ENCODE measurements at places on chromosomes 5 and 9.

DNA sequence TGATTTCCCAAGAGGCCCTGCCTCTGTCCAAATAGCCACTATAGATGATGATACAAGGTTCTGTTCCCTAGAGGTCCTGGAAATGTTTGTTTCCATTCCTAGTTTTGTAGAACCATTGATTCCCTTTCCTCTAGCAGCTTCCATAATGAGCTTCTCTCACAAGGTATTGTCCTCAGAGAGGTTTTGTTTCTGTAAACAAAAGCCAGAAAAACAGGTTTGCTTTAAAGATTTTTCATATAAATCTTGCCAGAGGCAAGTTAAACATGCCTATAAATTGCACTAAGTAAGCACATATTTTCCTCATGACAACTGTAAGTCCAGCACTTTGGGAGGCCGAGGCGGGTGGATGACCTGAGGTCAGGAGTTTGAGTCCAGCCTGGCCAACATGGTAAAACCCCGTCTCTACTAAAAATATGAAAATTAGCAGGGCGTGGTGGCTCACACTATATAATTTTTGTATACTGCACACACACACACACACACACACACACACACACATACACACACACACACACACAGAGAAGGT lies 1787.7 kb downstream of the EFNA5 start:
- H3K27me3 ChIP-seq = no peaks in the 10 kb centered on the region
- H3K4me3 ChIP-seq = no peak overlapping the region
- H3K36me3 ChIP-seq = no peaks in the 10 kb centered on the region
- no peak overlapping the region for H3K27ac ChIP-seq

- no peak overlapping the region for H3K4me3 ChIP-seq
- H3K4me1 ChIP-seq = no peaks in the 10 kb centered on the region
- H3K27me3 ChIP-seq = peaks cover 19% of the 10 kb centered on the region
- DNase-seq = peak; percentile 83
- H3K27ac ChIP-seq = no peak overlapping the region
- no peaks in the 10 kb centered on the region for H3K36me3 ChIP-seq
Observed at GRCh38 chr5:171801-172331, 19.4 kb upstream of the LRRC14B start.

- H3K4me3 ChIP-seq = no peak overlapping the region
- H3K4me1 ChIP-seq = no peaks in the 10 kb centered on the region
- DNase-seq = no peak
- H3K27me3 ChIP-seq = no peaks in the 10 kb centered on the region
- no peak overlapping the region for H3K27ac ChIP-seq
Observed at GRCh38 chr9:137107312-137107921, 7.1 kb downstream of the DPP7 start.

- H3K36me3 ChIP-seq = no peaks in the 10 kb centered on the region
- H3K27ac ChIP-seq = no peak overlapping the region
- H3K27me3 ChIP-seq = no peaks in the 10 kb centered on the region
- H3K4me3 ChIP-seq = no peak overlapping the region
- H3K4me1 ChIP-seq = no peaks in the 10 kb centered on the region
Observed at GRCh38 chr9:18361646-18362045, 112.3 kb upstream of the ADAMTSL1 start.

GRCh38 chr5:94784536-94785505 lies 166.4 kb downstream of the SLF1 start:
- H3K36me3 ChIP-seq = no peaks in the 10 kb centered on the region
- no peaks in the 10 kb centered on the region for H3K4me1 ChIP-seq
- no peaks in the 10 kb centered on the region for H3K27me3 ChIP-seq
- H3K4me3 ChIP-seq = no peak overlapping the region
- no peak overlapping the region for H3K27ac ChIP-seq

GRCh38 chr5:95042037-95042436 lies 242.9 kb downstream of the MCTP1 start:
- H3K36me3 ChIP-seq = no peaks in the 10 kb centered on the region
- H3K4me1 ChIP-seq = no peaks in the 10 kb centered on the region
- H3K27ac ChIP-seq = no peak overlapping the region
- H3K27me3 ChIP-seq = no peaks in the 10 kb centered on the region
- no peak for DNase-seq

DNA sequence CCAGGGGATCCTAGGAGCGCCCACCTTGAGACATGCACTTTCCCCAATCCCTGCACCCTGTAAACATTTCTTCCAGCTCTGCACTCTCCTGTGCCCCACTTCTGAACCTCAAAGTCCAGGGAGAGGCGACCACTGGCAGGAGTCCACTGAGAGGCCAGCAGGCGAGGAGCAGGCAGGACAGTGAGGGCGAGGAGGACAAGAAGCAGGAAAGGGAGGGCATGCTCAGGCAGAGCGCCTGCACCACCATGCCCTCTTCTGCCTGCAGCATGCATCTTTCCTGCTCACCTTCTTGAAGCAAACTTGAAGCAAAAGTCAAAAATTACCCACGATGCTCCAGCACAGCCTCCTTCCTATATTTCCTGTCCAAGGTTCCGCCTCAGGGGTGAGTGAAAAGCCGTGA lies 10.1 kb downstream of the ARSB start:
- no peak for DNase-seq
- H3K36me3 ChIP-seq = no peaks in the 10 kb centered on the region
- peaks cover 21% of the 10 kb centered on the region for H3K4me1 ChIP-seq
- H3K4me3 ChIP-seq = no peak overlapping the region
- H3K27me3 ChIP-seq = no peaks in the 10 kb centered on the region
- no peak overlapping the region for H3K27ac ChIP-seq

DNA sequence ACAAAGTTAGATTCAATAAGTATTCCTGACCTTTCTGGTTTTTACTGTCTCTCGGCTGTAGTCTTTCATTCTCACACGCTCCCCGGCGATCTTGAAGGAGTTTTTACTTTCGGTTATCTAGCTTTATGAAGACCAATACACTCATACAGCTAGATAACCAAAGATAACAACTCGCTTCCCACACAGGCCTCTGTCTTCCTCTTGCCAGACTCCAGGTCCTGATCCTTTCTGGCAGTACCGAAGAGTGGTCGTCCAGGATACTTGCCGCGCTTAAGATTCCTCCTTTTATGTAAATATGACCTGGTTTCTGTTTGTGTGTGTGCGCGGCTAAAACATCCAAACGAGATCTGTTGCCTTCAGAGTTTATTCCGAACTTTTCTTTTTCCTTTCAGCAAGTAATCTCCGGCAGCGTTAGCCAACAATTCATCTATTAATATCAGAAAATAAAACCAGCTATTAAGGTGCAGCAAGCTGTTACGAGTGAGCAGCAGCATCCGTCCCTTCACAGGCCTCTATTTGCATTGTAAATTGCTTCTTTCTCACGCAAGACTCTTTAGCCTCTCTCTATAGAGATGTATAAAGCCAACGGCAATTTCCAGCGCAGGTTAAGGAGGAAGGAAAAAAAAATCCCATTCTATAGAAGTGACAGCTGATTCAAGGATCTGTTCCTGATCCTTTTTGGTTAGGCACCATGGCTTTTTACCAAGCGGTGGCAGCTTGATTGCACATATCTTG lies 216.1 kb downstream of the MEF2C start:
- H3K4me1 ChIP-seq = peaks cover 23% of the 10 kb centered on the region
- peak overlapping the region; percentile 45 for H3K4me3 ChIP-seq
- DNase-seq = no peak
- no peak overlapping the region for H3K27ac ChIP-seq

- no peak overlapping the region for H3K27ac ChIP-seq
- DNase-seq = no peak
- H3K36me3 ChIP-seq = peaks cover 90% of the 10 kb centered on the region
- no peaks in the 10 kb centered on the region for H3K27me3 ChIP-seq
- no peak overlapping the region for H3K4me3 ChIP-seq
Observed at GRCh38 chr5:43533646-43534045, 18.7 kb upstream of the C5orf34 start.

DNA sequence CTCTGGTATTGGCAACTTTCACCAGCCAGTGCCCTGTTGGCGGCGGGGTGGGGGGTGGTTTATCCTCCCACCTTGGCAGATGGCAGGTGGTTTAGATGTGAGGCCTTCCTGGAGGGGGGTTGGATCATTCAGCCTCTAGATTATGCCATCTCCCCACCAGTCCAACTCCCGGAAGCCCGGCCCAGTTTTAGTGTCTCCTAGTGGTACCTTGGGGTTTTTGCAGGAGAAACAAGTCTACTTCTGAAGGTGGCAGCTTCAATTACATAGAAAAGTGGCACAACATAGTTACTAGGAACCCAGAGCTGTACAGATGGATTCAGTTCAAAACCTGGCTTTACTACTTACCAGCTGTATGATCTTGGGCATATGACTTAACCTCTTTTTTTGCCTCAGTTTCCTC lies 11.3 kb downstream of the PRLR start:
- H3K4me3 ChIP-seq = no peak overlapping the region
- H3K27me3 ChIP-seq = no peaks in the 10 kb centered on the region
- no peak for DNase-seq
- no peaks in the 10 kb centered on the region for H3K36me3 ChIP-seq
- H3K27ac ChIP-seq = no peak overlapping the region

- H3K27ac ChIP-seq = no peak overlapping the region
- DNase-seq = no peak
- no peak overlapping the region for H3K4me3 ChIP-seq
- no peaks in the 10 kb centered on the region for H3K27me3 ChIP-seq
- H3K4me1 ChIP-seq = no peaks in the 10 kb centered on the region
- no peaks in the 10 kb centered on the region for H3K36me3 ChIP-seq
Observed at GRCh38 chr9:118630931-118631595, 738.2 kb downstream of the BRINP1 start.

DNA sequence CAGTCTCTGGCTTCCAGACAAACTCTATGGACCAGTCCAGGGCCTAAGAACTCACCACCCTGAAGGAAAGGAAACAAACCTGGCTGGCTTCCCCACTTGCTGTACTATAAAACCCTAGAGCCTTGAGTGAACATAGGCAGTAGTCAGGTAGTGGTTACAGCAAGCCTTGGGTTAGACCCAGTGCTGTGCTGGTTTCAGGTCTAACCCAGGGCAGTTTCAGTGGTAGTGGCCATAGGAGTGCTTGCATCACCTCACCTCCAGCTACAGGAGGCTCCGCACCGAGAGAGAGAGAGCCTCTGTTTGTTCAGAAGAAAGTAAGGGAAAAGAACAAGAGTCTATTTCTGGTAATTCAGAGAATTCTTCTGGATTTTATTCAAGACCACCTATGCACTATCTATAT lies 714.1 kb upstream of the CDH10 start:
- no peaks in the 10 kb centered on the region for H3K36me3 ChIP-seq
- H3K4me1 ChIP-seq = no peaks in the 10 kb centered on the region
- no peak overlapping the region for H3K27ac ChIP-seq
- H3K27me3 ChIP-seq = no peaks in the 10 kb centered on the region
- H3K4me3 ChIP-seq = no peak overlapping the region

DNA sequence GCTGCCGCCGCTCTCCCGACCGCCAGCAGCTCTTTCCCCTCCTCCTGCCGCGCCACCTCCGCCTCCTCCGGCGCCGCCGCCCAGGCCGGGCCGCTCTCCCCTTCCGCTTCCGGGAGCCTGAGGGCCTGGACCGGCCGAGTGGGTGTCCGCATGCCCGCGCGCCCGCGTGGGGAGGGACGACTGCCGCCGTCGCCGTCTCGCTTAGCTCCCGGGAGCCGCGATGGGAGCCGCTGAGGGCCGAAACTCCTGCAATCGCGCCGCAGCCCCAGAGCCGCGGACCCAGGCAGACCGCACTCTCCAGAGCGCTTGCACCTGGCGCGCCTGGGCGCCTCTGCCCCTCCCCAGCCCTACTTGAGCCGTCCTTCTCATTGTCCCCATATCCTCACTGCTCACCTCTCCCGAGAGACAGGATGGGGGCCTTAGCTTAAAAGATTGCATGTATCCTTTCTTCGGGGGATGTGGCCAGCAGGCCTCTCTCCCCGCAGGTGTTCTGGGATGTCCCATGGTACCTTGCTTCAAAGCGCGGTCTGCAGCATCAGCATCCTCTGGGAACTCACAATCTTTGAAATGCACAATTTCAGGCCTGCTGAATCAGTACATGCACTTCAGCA lies at the start of gene ZDHHC21:
Gene ZDHHC21, minus strand, starts transcription at position 182 of the 611 bp plus-strand sequence. CDS start 19,092 bp downstream, outside the sequence.
- H3K4me3 ChIP-seq = peak within 1 kb of the TSS; percentile 72
- peak within 1 kb of the TSS; percentile 0 for H3K27ac ChIP-seq
- no peaks in the 10 kb centered on the region for H3K27me3 ChIP-seq
- peaks cover 20% of the 10 kb centered on the region for H3K4me1 ChIP-seq
- peaks cover 10% of the 10 kb centered on the region for H3K36me3 ChIP-seq

DNA sequence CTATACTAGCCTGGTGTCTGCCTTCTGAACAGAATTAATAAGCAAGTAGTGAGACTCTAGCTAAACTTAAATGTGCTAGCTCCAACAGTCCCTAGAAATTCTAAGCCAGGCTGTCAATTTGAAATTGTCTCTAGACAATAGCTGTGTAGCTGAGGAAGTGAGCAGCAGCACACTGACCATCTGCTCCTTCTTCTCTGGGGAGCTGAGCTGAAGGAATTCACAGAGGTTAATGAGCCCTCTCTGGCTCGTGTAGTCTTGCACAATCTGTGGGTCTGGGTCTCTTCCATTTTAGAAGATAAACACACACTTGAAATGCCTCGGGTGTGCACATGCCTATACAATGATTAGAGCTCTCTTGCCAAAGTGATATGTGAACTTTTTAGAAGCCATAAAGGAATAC lies 63.5 kb upstream of the BARX1 start:
- no peak overlapping the region for H3K27ac ChIP-seq
- no peak for DNase-seq
- H3K4me3 ChIP-seq = no peak overlapping the region
- no peaks in the 10 kb centered on the region for H3K4me1 ChIP-seq
- H3K36me3 ChIP-seq = no peaks in the 10 kb centered on the region

- H3K27me3 ChIP-seq = no peaks in the 10 kb centered on the region
- no peak overlapping the region for H3K4me3 ChIP-seq
- peaks cover 4% of the 10 kb centered on the region for H3K4me1 ChIP-seq
- no peaks in the 10 kb centered on the region for H3K36me3 ChIP-seq
Observed at GRCh38 chr5:148934895-148935400, 108.5 kb downstream of the ADRB2 start.

DNA sequence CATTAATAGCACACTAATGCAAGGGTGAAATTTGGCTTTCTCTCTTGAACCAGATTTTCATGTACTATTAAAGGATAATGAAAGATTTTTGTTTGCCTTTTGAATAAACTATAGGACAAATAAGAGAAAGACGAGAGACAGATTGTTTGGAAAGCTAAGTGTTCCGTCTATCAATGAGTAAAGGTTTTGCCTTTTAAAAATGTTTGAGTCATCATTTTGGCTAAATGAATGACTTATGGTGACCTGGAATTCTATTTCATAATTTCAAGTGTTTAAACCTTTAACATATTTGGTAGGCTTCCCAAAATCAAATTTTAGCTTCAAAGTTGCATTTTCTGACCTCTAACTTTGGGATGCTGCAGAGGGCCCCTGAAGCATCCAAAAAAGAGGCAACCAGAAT lies 145.2 kb downstream of the SLC25A46 start:
- no peaks in the 10 kb centered on the region for H3K36me3 ChIP-seq
- H3K4me3 ChIP-seq = no peak overlapping the region
- no peaks in the 10 kb centered on the region for H3K4me1 ChIP-seq

- DNase-seq = no peak
- H3K27ac ChIP-seq = no peak overlapping the region
- H3K36me3 ChIP-seq = no peaks in the 10 kb centered on the region
- H3K4me3 ChIP-seq = no peak overlapping the region
- no peaks in the 10 kb centered on the region for H3K27me3 ChIP-seq
Observed at GRCh38 chr9:126378761-126379160, 52.1 kb downstream of the MVB12B start.
